Anterior cingulate cortex (tissue), 58 donors: ENCODE measurements at places on chromosomes 3 and 15.

GRCh38 chr3:14879211-14879874, 60.6 kb downstream of the FGD5 start:
- no peak for DNase-seq

DNA sequence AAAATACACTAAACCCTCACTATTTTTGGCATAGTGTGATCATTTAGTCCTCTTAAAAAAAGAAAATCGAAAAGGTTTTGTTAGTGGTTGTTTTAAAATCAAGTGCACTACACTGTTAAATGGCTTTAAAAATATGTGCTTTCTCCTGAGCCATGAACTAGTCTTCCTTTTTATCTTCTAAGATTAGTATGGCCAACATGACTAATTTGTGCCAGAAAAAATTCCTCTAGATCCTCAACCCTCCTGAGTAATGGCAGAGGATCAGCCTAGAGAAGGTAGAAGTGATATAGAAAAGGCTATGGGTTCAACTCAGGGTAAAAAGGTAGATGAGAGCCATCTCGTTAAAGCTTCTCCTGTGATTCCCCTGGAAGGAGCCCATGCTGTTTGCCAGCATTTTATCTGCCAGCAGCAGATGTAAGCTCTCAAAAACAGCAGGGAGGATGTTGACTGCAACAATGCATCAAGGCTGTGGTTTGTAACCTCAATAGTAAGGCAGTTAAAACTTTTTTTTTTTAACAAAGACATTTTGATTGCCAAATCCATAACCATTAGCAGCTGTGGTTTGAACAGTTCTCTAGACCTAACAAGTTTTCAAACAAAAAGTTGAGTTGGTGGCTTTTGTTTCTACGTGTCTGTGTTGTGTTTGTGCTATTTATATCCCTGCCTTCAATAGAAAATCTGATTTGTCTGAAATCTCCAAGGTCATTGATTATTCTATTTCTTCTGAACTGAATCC, 30.2 kb upstream of the ZNF609 start:
- no peak for DNase-seq

DNA sequence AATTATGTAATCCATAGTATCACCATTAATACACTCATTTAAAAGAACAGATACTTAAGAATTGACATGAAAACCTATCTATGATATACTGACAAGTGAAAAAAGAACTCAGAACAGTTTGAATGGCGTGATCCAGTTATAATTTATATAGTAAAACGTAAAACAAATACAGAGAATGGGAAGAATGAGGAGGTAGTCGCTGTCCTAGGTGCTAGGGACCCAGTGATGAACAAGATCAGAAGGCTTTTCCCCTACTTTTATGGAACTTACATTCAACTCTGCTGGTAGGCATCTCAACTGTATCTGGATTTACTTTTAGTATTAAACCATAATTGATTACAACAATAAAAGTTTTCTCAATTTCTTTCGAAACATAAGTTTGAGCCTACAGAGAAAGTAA, 31.8 kb downstream of the GSK3B start:
- no peak for DNase-seq

DNA sequence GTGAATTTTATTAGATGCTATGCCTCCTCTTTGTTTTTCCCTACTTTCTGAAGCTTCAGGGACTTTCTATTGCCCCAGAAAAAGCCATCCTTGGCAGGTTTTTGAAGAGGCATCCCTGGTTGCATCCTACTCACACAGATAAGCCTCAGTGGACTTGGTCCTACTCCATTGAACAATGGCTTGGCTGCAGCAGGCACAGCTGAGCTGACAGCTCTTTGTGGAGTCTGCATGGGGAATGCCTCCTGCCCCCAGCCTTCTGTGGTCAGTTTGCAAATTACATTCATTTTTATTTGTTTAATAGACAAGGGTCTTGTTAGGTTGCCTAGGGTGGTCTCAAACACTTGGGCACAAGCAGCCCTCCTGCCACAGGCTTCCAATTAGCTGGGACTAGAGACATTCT, 69.7 kb downstream of the NPAP1 start:
- DNase-seq = no peak

GRCh38 chr3:11850003-11850402, 3.3 kb upstream of the TAMM41 start:
- no peak for DNase-seq

DNA sequence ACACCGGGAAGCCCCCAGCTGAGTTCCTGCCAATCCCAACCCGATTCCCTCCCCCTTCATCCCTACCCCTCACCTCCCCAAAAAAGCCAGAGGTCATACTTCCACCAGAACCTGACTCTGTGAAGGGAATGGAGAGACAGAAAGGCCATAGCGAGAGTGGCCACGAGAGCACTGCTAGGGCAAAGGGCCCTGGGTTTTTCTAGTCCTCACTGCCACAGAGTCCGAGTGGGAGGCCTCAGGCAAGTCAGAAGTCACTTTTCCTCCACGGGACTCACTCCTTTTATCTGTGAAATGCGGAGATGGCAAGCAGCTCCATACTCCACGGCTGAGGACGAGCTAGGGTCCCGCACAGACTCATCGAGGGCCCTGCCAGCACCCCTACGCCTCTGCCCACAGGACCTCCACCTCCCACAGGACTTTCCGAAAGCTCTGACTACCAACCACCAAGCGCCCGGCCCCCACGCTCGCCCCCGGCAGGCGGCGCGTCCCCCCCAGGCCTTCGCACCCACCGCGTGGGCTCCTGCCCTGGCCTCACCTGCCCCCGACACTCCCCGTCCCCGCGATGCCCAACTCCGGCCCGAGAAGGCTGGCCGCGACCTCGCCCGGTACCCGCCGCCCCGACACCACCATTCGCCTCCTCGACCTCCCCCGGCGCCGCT, 792 bp downstream of the ATP13A3 start:
- no peak for DNase-seq

DNA sequence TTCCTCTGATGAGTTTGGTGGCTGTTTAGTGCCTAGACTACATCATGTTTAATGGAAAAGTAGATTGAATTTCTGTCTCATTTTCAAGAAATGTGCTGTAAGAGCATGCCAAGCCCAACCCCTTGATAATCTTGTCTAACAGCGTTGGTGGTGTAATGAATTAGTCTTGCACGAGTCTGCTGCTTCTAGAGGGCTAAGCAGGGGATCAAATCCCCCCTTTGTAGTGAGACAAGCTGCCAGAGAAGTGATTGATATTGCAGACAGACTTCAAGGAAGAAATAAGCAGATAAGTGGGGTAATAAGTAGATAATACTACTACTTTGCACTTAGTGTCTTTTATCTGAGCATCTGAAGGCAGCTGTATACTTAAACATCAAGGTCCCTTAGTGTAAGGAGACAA, 141.4 kb downstream of the TP63 start:
- DNase-seq = no peak

- DNase-seq = no peak
Observed at GRCh38 chr3:53158765-53159155, 2.2 kb upstream of the PRKCD start.

- DNase-seq = no peak
Observed at GRCh38 chr15:85430406-85431204, 50.2 kb downstream of the AKAP13 start.

DNA sequence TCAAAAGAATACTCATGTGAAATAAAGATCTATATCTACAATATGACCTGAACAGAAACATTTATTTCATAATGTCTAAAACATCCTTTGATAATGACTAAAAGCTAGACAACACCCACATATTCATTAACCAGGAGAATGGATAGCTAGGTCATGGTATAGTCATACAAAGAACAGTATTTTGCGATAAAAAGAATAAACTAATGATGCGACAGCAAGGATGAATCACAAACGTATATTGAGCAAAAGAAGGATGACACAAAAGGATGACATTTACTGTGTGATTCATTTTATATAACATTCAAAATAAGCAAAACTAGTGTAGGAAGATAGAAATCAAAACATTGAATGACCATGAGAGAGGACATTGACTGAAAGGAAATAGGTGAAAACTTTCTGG, 1233.1 kb downstream of the OTOL1 start:
- DNase-seq = no peak
